Fibroblast of skin of abdomen (primary cell): ENCODE measurements at places on chromosomes 13 and 19.
A peak's percentile ranks its signal among the peaks of the same experiment; 100 is the strongest.

DNA sequence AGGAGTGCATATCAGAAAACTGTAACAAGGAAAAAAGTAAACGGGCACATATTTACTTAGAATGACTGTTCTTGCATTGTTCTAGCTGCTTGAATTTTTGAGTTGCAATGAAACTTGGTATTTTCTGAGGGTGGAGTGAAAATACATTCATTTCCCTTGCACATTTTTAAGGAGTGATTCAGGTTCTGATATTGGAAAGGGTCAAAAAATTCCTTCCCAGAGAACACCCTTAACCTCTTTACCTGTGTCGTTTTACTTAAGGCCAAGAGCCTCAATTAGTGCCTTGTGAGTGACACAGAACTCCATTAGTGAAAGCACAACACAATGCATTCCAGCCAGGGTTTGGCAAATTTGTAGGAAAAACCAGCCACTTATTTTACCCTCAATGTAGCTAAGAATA is 2.3 kb downstream of the ITGBL1 start:
- peak; percentile 43 for DNase-seq

- peak; percentile 97 for DNase-seq
These were observed at the start of gene ZNF227 for GRCh38 chr19:44212250-44212865. TSS of gene ZNF227 (plus strand) at chr19:44212532. CDS start at chr19:44217793, 5,261 bp downstream.

DNA sequence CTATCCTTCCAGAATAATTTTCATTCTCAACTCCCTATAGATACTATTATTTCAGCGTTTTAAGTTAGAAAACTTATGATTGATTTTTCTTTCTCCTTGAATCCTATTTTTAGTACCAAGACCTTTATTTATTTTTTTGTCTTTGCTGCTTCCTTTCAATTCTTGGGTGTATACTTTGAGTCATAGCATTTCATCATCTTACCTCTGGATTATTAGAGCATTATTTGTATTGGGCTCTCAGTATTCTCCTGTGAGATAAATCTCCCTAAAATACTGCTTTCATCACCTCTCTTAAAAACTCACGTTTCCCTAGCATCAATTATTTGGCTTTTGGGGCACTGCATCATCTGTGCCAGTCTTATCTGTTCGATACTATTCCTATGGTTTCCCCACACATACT is 222.8 kb downstream of the POSTN start:
- DNase-seq: no peak

DNA sequence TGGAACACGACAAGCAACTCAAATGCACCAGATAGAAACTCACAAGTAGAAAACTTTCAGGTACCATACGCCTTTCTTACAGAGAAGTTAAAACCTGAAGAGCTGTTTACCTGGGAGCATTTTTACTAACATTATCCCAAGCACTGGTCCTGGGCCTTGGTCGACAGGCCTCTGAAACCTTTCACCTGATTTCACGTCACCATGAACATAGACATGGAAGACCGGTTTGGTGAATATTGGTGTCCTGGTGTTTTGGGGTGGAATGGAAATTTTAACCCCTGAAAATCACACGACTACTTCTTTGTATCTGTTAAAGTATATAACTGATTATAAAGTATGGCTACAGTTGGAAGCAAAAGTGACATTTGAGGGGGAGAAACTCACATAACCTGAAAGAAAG is 176.6 kb upstream of the ARGLU1 start:
- no peak for DNase-seq

DNA sequence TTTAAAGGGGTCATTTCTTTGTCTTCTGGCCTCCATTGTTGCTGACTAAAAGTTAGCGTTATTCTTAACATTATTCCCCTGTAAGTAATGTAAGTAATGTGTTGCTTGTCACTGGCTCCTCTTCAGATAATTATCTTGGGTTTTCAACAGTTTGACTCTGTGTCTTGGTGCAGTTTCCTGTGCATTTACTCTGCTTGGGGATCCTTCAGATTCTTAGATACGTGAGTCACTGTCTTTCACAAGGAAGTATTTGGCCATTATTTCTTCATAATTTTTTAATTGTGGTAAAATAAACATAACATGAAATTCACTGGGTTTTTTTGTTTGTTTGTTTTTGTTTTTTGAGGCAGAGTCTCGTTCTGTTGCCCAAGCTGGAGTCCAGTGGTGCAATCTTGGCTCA is 13.5 kb upstream of the OR7D2 start:
- DNase-seq: no peak

- no peak for DNase-seq
These were observed 95.1 kb downstream of the NUFIP1 start for GRCh38 chr13:44894001-44894770.

DNA sequence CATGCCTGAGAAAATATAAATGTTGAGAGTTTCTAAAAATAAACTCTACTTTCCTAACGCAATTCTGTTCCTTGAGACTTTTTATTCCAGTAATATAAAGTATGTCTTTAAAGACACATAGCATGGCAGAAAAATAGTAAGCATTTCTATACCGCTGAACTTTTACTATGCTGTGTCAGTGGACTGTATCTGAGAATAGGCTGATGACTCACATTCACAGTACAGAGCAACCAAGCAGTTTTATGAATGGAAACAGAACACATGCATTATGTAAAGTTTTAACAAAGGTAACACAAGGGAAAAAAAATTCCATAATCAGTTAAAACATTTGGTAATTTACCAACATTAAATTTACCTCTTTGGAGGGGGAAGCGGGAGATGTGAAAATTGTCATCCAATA is 38.4 kb downstream of the ZDHHC20 start:
- DNase-seq: peak; percentile 14

DNA sequence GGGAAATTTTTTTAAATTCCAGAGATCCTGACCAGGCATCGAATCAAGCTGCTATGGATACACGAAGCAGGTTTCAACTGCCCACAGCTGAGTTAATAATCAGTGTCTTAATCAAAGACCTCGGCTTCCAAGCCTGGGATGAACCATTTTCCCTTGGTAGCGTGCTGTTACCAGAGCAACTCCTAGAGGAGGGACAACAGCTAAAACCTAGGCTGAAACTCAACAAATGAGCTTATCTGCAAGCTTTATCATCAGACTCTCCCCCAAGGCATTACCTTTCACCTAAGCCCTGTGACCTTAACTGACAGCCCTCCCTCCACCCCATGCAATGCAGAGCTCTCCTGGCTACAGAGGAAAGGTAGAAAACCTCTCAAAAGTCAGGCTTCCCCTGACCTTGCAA is 39.7 kb downstream of the RCBTB1 start:
- no peak for DNase-seq
